CD8-positive, alpha-beta memory T cell (primary cell): ENCODE measurements at places on chromosomes 5 and 9. TPM values are rescaled to one million over a fixed set of nuclear protein-coding genes. Genes with fewer than 3 reads are reported as not detected.

Gene CDH6
- total RNA-seq = not detected

Gene SOX30
- total RNA-seq = 0.11 TPM

Gene HCN1
- total RNA-seq = not detected

Gene PJA2
- 39.5 TPM for total RNA-seq

Gene LCN15
- total RNA-seq = not detected

Gene TRAPPC13
- 25.2 TPM for total RNA-seq

Gene IFNA21
- not detected for total RNA-seq

Gene ZNF608
- total RNA-seq = not detected

Gene CEL
- total RNA-seq = 1.1 TPM

Gene CATSPER3
- 0.29 TPM for total RNA-seq

Gene PAEP
- total RNA-seq = not detected

Gene ST6GALNAC6
- total RNA-seq = 52.3 TPM

Gene OTP
- not detected for total RNA-seq

Gene IL13
- total RNA-seq = 65.3 TPM
